ENCODE measurements at places on chromosomes 2 and 18.

DNA sequence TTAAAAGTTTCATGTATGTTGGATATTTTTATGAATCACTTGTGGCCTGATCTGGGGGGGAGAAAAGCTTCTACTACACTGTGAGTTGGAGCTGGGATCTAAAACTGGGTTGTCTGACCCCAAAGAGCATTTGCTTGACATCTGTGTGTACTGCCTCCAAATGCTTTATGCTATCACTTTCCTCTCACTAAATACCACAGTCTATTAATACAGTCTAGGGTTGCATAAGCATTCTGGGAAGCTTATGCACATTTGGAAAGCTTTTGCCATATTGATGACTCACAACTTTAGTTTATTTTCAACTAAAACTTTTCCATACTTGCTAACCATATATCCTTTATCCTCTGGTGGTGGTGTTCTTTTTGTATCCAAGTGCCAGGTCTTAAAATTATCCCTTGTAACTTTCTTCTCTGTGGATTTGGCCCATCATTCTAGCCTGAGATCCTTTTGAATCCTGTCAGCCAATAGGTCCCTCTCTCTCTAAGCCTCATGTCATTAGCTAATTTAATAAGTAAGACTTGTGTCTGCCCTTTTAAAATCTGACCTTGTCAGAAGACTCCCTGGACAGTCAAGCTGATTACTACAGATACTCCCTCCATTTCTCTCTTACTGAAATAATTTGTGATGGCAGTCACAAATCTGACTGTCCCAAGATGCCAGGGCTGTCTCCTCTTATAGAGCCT is 72.7 kb downstream of the NXPH2 start:
- no peak for DNase-seq

- DNase-seq, result no peak
Measured at GRCh38 chr2:236078297-236079255, 89.6 kb downstream of the GBX2 start.

DNA sequence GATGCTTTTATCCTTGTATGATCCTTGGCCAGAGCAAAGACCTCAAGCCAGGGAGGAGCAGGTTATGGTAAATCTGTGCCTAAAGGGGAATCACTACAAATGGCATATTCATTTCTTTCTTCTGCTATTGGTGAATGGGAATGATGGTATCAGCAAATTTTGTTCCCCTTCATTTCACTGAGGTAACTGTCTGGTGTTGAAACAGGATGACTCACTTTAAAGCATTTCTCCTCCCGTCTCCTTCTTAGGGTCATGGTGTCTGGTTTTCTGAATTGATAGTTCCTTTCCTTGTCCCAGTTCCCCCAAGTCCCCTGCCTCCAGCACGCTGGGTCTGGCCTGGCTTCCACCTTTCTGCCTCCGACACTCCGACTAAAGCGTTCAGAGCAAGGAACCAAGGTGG is 109.2 kb downstream of the MREG start:
- DNase-seq, result no peak

DNA sequence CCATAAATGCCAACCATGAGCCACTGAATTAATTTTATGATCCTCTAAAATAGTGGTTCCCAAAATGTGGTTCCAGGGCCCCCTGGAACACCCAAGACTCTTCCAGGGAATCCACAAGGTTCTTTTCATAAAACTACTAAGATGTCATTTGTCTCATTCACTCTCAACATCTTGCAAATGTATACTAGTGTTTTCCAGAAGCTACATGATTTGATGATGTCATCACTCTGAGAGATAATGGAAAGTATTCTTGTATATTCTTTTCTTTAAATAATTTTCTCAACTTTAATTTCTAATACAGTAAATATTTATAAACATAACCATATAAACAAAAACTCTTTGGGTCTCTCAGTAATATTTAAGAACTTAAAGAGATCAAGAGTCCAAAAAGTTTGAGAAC is 57.0 kb downstream of the NRXN1 start:
- DNase-seq, result no peak

DNA sequence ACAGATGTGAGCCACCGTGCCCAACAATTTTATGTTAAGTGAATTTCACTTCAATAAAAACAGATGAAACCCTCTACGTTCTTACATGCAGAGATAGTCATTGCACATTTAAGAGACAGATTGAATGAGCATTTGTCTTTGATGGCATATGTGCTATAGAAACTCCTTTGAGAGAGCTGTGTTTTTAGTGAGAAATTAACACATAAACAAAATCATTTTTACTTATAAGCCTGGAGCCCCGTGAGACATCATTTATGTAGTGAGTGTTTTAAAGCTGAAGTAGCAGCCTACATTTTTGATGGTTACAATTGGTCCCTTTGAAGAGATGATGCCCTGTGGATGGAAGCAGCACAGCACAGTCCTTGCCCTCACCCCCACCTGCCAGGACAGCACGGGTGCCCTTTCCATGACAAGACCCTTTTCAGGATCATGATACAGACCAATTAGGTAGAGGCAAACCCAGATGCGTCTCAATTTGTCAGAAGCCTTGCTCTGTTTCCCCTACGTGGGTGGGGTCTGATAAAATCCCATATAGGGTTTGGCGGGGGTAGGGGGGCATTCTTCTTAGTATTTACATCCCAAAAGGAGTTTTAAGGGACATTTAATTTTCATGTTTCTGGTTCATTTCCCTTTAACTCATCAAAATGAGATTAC is 237.1 kb downstream of the BCL2 start:
- DNase-seq, result no peak

- DNase-seq, result no peak
Measured at GRCh38 chr2:204691911-204692510, 146.7 kb downstream of the PARD3B start.

DNA sequence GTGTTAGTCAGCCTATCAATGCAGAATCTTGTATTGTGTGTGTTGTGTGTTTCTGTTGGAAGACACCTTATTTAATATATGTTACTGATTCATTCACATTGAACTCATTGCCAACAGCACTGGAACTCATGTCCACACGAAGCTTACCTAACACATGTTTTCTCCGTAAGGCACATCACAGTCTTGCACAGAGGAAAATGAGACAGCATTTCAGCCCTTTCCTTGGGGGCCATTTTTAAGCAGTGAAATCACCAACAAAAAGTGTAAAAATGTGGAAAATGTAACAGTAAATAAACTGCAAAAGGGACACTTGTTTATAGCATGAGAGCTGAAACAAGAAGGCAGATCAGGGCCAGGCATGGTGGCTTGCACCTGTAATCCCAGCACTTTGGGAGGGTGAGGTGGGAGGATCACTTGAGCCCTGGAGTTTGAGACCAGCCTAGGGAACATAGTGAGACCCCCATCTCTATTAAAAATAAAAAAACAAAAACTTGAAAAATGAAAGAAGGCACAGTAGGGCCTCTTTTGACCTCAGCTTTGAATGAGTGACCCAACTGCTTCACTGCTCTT is 306.0 kb downstream of the MYCN start:
- DNase-seq, result no peak

DNA sequence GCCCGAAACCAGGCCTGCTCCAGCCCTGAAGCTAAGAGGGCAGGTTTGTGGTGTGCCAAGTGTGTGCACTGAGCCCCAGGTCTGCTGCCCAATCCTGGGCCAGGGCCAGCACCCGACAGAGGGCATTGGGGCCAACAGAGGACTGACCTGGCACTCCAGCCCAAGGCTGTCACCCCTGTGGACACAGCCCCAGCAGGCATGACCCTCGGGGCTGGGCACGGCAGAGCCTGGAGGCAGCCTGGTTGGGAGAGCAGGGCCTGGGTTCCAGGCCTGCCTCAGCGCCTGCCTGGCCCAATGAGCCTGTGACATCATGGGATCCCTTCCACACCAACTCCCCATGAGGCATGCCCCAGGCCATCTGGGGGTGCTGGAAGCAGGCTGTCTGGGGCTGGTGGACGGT is 10.8 kb upstream of the SNED1 start:
- no peak for DNase-seq

DNA sequence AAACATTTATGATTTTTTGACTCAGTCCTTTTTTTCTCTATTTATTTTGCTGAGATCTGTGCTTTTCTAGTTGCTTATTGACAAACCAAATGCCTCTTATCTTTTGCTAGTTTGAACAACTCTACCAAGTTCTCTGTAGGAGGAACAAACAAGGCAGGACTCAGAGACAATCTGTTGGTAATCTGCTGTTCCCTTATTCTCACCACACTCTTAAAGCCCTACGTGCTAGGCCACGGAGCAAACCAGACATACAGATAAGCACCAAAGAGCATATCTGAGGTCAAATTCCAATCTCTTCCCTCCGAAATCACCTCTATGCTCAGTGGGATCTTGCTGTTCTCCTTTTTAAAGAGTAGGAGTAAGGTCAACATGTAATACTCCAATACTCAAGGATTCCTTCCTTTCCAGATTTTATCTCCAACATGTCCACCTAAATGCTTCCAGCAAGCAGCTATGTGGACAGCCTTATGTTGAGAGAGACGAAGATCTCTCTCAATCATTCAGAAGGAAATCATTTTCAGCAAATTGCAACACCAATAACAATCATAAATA is 18.4 kb downstream of the FN1 start:
- DNase-seq, result no peak

- no peak for DNase-seq
Measured at GRCh38 chr2:58638256-58638805, 397.2 kb upstream of the FANCL start.

DNA sequence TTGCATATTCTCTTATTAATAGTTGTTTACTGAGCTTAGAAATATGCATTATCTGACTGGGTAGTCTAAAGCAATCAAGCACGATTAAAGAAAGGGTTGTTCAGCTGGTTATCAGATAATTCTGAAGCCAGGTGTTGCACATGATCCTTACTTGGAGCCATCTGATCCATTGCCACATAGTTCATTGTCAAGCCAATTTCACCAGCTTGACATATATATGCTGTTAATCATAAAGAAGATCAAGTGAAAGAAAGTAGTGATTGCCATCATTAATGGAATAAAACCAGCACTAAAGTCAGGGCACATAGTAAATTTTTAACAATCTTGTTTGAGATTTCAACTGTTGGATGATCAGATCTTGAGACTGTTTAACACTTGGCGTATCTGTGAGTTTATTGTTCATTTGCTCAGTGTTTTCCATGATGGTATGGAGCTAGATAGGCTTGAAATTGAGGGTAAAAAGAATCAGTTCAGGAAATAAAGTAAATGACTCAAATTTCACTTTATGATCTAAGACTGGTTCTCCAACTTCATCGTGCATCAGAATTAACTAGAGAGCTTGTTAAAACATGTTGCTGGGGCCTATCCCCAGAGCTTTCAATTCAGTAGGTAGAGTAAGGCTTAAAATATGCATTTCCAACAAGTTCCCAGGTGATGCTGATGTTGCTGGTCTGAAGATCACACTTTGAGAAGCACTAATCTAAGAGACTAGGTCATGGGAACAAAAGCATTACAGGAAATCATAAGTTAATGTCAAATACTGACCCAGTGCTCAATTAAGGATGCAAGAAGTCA is 539.6 kb downstream of the SATB2 start:
- no peak for DNase-seq

GRCh38 chr2:164710837-164711765 is 89.8 kb upstream of the GRB14 start:
- no peak for DNase-seq

DNA sequence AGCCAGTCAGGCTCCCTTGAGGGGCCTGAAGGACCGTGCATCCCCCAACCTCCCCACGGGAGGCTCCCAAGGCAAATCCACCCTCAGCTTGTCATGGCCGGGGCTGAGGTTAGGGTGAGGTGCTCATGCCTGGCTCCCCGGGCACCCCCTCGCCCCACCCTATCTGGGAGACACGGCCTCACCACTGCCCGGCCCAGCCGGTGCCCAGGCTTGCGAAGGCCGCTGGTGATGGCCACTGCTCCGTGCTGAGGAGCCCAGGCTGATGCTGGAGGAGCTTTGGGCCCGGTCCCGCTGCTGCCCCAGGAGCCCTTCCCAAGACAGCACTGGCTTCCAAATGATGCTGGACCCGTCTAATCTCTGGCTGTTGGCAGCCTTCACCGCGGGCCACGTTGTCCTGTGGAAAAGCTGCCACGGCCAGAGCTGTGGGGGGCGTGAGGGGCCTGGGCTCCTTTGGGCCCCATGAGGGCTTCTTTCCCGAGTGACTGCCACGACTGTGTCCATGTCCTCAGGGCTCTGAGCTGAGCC is 135.7 kb upstream of the CTDP1 start:
- DNase-seq, result no peak

GRCh38 chr2:42775810-42776209 is 11.9 kb upstream of the OXER1 start:
- DNase-seq, result no peak

DNA sequence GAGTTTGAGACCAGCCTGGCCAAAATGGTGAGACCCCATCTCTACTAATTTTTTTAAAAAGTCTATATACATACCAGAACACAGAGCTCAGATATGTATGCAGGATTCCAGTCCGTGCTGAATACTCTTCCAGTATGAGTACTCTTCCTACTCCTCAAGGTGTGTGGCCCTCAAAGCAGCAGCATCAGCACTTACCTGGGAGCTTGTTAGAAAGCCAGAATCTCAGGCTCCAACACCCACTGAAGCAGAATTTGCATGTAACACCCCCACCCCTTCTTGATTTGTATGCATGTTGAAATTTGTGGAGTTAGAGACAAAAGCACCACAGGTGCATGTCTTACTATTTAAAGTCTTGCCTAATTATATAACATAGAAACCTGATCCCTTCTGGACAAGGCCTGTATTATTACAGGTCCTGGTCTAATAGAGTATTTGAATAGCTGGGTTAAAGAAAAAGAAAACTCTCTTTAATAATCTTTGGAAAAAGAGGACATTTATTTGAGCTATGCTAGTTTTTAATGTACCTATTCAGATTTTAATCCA is 50.3 kb upstream of the NFE2L2 start:
- no peak for DNase-seq

GRCh38 chr18:1999387-1999786 is 571.9 kb downstream of the METTL4 start:
- DNase-seq, result no peak

DNA sequence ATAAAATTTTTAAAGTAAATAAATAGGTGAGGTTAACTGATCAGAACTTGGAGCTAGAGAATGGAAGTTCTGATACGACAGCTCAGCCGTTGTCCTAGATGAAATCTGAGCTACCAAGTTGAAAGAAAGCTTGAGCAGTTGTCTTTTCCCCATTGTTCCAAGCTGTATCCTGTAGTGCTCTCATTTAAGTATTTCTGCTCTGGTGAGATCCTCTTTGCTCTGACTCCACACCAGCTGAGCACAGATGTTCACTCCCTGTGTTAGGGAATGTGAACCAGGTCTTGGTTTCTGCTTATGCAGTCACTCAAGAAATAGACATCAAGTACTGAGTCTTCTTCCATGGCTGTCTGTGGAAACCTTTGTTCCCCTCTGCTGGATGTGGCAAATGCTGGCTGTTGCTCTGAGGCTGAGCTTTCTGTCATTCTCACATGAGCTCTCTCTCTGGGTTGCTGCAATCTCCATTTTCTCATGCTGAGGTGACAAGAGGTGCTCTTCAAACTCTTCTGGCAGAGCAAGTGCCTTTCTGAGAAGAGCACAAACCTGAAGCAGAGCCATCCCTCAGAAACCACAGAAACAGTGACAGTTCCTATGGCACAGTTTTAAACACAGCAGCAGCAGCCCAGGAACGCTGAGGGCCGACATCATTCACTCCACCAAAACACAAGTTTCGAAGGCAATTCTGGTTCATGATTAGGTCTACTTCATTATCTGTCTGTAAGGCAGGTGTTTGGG is 194.1 kb downstream of the SP3 start:
- no peak for DNase-seq
